ENCODE measurements at places on chromosomes 13 and 19. TPM values are rescaled to one million over a fixed set of nuclear protein-coding genes. Genes with fewer than 3 reads are reported as not detected.

AKT1S1 gene
- 70.6 TPM for total RNA-seq

ZNF569 gene
- total RNA-seq: not detected

MBD3L1 gene
- not detected for total RNA-seq

WDR87 gene
- total RNA-seq: not detected

NKPD1 gene
- total RNA-seq: 0.64 TPM

FBXL3 gene
- total RNA-seq: 24.0 TPM

NLRP9 gene
- not detected for total RNA-seq

CBLC gene
- total RNA-seq: 54.3 TPM

CGB2 gene
- 5.0 TPM for total RNA-seq

RGS9BP gene
- total RNA-seq: 0.54 TPM

DPF1 gene
- total RNA-seq: 9.7 TPM

IQCN gene
- total RNA-seq: 4.8 TPM

DHDH gene
- 8.6 TPM for total RNA-seq

ZNF431 gene
- 9.2 TPM for total RNA-seq

TNNI3 gene
- 42.1 TPM for total RNA-seq

APOE gene
- total RNA-seq: 7.2 TPM

FLT3 gene
- 0.17 TPM for total RNA-seq

CLEC17A gene
- not detected for total RNA-seq

TTYH1 gene
- total RNA-seq: 0.37 TPM

SERP2 gene
- total RNA-seq: not detected

PSG11 gene
- not detected for total RNA-seq

EFNA2 gene
- total RNA-seq: 12.2 TPM

ZNF8 gene
- total RNA-seq: 6.4 TPM

SYNE4 gene
- total RNA-seq: 27.9 TPM

PDX1 gene
- 1.7 TPM for total RNA-seq

APOC4 gene
- not detected for total RNA-seq

MEF2B gene
- total RNA-seq: 7.9 TPM

EFNB2 gene
- total RNA-seq: 30.9 TPM

IGFL2 gene
- not detected for total RNA-seq

ZNF264 gene
- 30.3 TPM for total RNA-seq

OSCAR gene
- total RNA-seq: 0.59 TPM

PRTN3 gene
- total RNA-seq: 2.7 TPM

SERPINE3 gene
- not detected for total RNA-seq

GADD45GIP1 gene
- 35.9 TPM for total RNA-seq

ZNF835 gene
- total RNA-seq: not detected

SLC46A3 gene
- 0.93 TPM for total RNA-seq

CCL25 gene
- not detected for total RNA-seq

PRR12 gene
- 26.9 TPM for total RNA-seq

ZNF763 gene
- not detected for total RNA-seq

FAM83E gene
- total RNA-seq: 6.8 TPM

TINCR gene
- total RNA-seq: 6.1 TPM

ZNF112 gene
- 3.6 TPM for total RNA-seq

NPAS1 gene
- 4.6 TPM for total RNA-seq

C5AR2 gene
- 0.12 TPM for total RNA-seq

SYT5 gene
- total RNA-seq: 2.3 TPM

TEX26 gene
- not detected for total RNA-seq

SLC25A41 gene
- 0.93 TPM for total RNA-seq

MUC16 gene
- total RNA-seq: 0.12 TPM

TMEM238 gene
- 21.0 TPM for total RNA-seq

ZNF534 gene
- total RNA-seq: not detected

CRB3 gene
- total RNA-seq: 40.5 TPM

TARM1 gene
- not detected for total RNA-seq

CAB39L gene
- total RNA-seq: 6.1 TPM

ZNF382 gene
- total RNA-seq: not detected

ZNF493 gene
- 2.2 TPM for total RNA-seq

LYPD5 gene
- 7.6 TPM for total RNA-seq

All from HCT116 (cell line).